ENCODE measurements at places on chromosomes 16 and 17.

DNA sequence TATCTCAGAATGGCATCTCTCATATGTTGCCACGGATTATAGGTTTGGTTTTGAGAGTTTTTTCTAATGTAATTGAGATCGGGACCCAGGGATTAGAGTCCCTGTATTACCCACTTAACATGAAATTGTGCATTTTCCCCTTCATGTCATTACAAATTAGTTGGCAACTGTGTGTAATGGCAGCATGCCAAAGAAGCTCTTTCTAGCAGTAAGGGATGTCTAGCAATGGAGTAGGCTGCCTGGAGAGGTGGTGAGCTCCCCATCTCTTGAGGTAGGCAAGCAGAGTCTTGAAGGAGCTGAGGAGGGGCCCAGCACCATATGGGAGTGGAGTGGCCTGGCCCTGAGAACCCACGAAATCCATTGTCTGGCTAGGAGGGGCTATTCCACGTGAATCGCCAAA is 10.0 kb upstream of the KATNB1 start:
- no peak for DNase-seq

DNA sequence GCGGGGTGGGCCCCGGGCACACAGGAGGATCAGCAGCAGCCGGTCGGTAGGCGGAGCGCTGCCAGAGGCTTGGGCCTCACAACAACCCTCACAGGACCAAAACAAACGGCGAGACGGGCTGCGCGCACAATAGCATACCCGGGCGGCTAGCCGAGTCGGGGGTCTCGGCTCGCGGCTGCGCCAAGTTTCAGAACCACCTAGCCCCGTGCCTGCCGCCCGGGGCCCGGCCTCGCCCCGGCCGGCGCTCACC is 732 bp downstream of the ULK2 start:
- DNase-seq = peak; percentile 53

- no peak for DNase-seq
These were observed 141.8 kb downstream of the XYLT1 start for GRCh38 chr16:17328932-17329331.

- no peak for DNase-seq
These were observed 53.5 kb downstream of the SMURF2 start for GRCh38 chr17:64608571-64608981.

DNA sequence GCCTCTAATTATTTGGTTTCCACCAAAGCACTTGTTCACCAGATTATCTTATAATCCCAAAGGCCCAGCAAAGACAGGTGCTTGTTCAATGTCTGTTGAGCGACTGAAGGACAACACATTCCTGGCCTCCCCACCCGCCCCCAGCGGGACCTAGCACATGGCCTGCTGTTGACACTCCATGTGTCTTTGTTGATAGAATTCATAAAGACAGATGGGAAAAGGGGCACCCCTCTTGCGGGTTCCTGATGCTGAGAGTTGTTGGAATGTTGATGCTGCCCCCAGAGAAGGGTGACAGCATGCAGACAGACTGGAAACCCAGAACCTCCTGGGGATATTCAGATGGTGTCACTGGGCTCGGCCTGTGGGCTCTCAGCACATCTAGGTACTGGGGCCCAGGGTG is 36.9 kb downstream of the SNX20 start:
- no peak for DNase-seq

GRCh38 chr16:57289391-57290257 is 5.2 kb upstream of the PLLP start:
- DNase-seq = no peak

DNA sequence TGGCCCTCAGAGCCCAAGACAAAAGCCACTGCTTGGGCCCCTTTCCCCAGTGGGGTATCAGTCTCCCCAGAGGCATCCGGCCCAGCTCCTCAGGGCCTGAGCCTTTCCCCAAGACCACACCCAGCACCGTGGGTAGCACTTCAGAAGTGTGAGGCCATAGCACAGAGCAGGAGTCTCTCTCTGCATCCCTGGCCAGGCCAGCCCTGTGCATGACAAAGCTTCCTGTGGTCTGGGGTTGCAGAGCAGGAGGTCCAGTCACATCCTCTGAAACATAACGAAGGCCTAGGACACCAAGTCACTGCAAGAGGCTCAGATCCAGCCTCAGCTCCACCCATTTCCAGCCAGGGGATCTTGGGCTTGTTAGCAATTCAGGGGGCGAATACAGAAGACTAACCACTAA is 56.8 kb upstream of the ZNF423 start:
- no peak for DNase-seq

- DNase-seq = no peak
These were observed 41.3 kb downstream of the MRM3 start for GRCh38 chr17:823501-823902.

GRCh38 chr16:23679986-23680336 is 1.3 kb downstream of the PLK1 start:
- no peak for DNase-seq

- no peak for DNase-seq
These were observed 161.8 kb upstream of the KCNJ16 start for GRCh38 chr17:69913216-69913615.

DNA sequence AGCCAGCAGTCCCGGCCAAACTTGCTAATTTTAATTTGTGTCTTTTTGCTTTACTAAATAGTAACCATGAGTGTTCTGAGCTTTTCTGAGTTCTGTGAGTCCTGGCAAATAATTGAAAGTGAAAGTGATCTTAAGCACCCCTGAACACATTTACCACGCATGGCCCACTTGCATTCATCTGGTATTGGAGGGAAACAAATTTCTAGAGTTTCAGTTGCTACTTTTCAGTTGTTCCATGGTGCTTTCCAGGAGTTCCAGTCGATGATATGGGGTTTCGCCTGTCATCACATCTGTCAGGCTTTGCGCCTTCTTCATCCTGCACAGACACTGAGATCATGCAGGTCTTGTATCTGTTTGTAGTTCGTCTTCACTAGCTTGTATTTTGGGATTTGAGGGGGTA is 44.1 kb downstream of the CRLF3 start:
- DNase-seq = no peak

DNA sequence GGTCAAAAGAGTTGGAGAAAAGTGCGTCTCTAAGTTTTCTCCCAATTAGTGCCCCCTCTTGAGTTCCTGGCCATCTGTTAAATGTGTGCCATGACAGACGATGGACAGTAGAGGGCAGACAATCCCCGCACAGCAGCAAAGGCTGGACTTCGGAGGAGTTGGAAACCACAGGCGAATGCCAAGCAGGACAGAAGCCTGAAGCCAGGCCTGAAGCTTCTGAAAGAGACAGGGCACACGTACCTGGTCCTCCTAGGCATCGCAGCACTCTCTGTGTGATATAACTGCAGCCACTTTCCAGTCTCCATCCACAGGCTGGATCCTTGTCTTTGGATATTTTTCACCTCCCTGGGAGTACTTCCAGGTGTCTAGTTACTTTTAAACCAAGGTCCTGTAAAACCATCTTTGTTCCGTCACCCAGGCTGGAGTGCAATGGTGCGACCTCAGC is 14.5 kb downstream of the C17orf100 start:
- peak; percentile 35 for DNase-seq

GRCh38 chr16:5064915-5065314 is 841 bp downstream of the C16orf89 start:
- DNase-seq = no peak

DNA sequence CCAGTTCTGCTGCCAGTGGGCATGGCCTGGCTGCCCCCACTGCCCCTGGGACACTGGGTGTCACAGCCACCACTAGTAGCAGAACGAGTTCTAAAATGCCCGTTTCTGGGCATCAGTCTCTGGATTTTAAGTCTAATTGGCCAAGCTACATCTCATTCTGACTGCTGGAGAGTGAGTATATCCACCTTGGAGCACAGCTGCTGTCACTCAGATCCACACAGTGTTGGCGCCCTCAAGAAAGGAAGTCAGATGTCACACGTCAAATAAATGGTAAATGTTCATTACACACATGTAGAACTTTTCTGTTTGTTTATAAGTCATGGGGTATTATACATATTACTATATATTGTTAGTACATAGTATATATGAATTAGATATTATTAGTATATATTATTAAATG is 19.4 kb downstream of the GNGT2 start:
- no peak for DNase-seq

- DNase-seq = no peak
These were observed 43.2 kb downstream of the ABCC12 start for GRCh38 chr16:48112600-48112999.

DNA sequence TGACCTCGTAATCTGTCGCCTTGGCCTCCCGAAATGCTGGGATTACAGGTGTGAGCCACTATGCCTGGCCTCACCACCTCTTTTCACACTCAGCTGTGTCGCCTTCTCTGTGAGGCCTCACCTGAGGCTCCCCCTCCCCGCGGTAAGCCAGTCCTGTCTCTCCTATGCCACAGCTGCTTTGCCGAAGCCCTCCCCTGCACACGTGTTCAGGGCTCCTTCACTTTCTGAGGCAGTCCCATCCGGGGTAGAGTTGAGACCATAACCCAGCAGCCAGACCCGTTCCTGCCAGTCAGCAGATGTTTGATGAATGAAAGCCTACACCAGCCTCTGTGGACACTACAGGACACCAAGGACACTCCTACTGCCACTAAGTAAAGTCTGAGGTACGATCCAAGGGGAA is 10.6 kb downstream of the USP7 start:
- no peak for DNase-seq

GRCh38 chr17:6910987-6911603 is 79.6 kb upstream of the TEKT1 start:
- DNase-seq = no peak

- DNase-seq = no peak
These were observed 6.6 kb downstream of the JUP start for GRCh38 chr17:41779954-41780353.

DNA sequence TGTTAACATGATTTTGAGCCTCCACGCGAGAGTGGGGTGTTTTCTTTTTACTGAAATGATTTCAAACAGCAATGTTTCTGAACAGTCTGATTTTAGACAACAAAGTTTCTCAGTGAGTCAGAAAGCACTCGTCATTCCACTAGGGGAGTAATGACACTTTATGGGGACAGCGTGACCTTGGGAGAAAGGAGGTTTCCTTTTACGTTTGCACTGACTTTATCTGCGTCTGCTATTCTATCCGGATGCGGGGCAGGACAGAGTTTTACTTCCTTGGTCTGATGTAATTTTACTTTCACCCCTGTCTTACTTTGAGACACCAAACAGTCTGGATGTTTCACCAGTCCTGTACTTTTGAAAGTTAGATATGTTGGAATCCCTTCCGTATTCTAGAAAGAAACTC is 20.7 kb downstream of the SLC47A1 start:
- no peak for DNase-seq
